Activated naive CD4-positive, alpha-beta T cell treated with Interleukin-2 at 50 U/mL for 16 hours (primary cell): ENCODE measurements at places on chromosomes 2 and 18.
A peak's percentile ranks its signal among the peaks of the same experiment; 100 is the strongest.

GRCh38 chr2:234374150-234374508 lies 122.8 kb downstream of the ARL4C start:
- no peak for DNase-seq

GRCh38 chr18:54606835-54607212 lies 15.8 kb downstream of the DYNAP start:
- DNase-seq: no peak

GRCh38 chr2:20052861-20053281 lies 1.4 kb upstream of the LAPTM4A start:
- DNase-seq: no peak

- DNase-seq: peak; percentile 10
These were observed 163.6 kb upstream of the ZNF516 start for GRCh38 chr18:76658627-76659026.

DNA sequence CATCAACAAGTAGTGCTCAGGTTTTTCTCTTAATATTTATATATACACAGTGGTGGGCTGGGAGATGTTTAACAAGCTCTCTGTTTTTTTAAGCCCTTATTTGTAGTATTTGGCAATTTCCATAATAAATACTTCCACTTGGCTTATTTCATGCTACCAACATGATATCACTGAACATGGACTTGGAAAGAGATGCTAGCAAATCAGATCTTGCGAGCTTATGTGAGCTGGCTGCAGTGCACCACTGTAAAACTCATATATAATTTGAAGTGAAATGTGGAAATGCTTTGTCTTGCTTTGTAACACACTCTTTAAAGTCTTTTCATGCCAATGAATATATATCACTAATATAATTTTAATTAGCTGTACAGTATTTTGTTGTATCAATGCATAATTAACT lies 155.7 kb downstream of the ALK start:
- no peak for DNase-seq

- DNase-seq: no peak
These were observed 55.4 kb upstream of the UPP2 start for GRCh38 chr2:158046121-158046880.

DNA sequence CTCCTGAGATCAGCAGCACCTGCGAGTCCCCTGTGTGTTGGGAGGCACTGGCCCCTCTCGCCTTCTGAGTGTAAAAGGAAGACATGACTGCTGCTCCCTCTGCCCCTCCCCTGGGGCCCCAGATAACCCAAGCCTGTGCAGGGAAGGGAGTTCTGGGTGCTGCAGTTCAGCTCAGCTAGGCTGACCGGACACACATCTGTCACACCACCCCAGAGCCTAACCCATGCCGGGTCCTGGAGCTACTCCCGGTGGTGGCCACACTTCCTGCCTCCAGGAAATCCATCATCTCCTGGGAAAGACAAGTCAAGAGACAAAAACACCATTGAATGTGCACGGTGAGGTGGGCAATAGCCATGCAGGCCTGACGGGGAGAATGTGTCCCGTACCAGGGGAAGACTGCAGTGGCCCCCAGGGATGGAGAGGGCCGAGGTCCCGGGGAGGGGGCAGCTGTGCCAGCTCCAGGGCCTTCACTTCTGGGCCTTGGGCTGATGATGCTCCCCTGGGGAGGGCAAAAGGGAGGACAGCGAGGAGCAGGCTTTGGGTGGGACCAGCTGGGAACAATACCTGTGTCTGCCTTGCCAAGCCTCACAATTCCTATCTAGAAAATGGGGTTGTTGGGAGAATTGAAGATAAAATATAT lies 210.6 kb downstream of the TFCP2L1 start:
- DNase-seq: no peak

DNA sequence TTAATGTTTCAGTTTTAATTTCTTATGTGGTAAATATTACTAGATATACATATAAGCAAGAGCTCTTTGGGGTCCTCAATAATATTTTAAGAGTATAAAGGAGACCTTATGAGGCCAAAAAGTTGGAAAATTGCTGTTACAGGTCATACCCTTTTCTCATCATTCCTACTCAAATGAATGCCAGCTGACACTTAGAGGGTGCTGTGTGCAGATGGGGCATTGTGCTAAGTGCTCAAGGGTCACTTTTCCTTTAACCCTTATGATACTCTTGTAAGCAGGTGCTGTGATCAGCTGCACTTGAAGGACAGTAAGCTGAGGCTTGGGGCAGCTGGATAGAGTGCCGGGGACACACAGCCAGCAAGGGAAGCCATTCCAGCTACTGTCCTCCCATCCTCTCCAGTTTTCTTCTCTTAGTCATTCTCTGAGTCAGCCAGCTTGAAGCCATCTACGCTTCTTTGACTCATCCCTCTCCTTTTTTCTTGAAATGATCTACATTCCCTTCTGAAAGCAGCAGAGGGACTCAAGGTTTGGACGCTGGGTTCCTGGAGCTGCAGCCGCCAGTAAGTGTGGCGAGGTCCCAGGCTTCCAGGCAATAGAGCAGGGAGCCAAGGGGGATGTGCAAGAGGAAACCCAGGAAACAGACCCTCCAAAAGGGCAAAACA lies 42.0 kb upstream of the CREB1 start:
- no peak for DNase-seq

GRCh38 chr2:230124235-230124634 lies 55.5 kb upstream of the SLC16A14 start:
- no peak for DNase-seq

DNA sequence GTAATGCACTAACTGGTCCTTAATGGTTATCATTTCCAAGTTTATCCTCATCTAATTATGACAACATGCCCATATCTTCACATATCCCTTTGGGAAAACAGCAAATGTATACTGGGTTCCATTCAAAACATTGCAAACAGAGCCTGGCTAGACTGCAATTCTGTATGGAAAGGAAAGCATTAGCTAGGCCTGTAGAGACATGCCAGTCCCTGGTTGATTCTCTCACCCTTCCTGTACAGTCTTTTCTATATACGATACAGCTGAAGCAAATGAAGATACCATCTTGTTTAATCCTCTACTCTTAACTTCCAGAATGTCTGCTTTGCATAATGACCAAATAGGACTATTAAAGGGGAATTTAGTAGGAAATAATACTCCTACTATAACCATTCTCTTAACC lies 294.4 kb upstream of the MC4R start:
- DNase-seq: no peak

DNA sequence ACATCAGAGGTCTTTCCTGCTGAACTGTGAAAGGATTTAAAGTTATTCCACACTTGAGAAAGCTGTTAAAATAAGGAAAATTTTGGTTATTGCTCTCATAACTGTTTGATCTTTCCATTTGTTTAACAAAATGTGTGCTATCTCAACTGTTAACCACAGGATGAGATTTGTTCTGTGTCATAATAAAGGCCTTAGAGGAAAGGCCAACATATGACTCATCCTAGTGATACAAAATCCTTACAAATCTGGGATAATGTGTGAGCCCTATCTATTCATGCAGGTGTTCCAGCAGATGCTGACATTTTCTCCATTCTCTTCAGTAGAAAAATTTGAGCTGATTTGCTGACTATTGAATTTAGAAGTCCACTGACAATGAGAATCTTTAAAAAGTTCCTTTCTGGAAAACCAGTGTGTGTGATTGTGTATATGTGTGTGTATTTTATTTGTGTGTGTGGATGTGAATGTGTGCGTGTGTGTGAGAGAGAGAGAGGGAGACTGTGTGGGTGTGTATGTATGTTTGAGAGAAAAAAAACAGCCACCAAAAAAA lies 1111.9 kb upstream of the GYPC start:
- no peak for DNase-seq

- DNase-seq: no peak
These were observed 149.4 kb upstream of the SLC1A4 start for GRCh38 chr2:64839844-64840243.

- DNase-seq: no peak
These were observed 6.5 kb upstream of the YWHAQ start for GRCh38 chr2:9637330-9637729.

DNA sequence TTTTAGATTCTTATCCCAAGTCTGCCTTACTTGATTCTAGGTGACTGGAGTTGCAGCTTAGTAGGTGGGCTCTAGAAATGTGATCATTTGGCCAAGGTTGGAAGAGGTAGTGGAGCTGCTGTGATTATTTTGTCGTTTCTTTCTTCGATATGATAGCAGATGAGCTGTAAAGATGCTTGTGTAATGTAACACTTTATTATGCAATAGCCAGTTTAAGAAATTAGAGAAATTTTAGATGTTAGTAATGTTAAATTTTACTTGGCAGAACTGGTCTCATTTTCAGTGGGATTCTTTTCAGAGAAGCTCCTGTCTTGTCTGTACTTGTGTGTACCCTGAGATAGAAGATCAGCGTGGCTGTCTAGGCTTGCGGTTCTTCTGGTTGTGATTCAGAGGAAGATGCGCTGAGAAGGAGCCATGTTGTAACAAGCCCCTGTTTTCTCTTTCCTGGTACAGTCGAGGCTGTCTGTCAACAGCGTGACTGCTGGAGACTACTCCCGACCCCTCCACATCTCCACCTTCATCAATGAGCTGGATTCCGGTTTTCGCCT lies 9.3 kb downstream of the TSN start:
- no peak for DNase-seq

- DNase-seq: no peak
These were observed 9.5 kb upstream of the SMAD7 start for GRCh38 chr18:48959921-48960920.

- no peak for DNase-seq
These were observed 261.5 kb upstream of the CDH2 start for GRCh38 chr18:28438381-28438780.

DNA sequence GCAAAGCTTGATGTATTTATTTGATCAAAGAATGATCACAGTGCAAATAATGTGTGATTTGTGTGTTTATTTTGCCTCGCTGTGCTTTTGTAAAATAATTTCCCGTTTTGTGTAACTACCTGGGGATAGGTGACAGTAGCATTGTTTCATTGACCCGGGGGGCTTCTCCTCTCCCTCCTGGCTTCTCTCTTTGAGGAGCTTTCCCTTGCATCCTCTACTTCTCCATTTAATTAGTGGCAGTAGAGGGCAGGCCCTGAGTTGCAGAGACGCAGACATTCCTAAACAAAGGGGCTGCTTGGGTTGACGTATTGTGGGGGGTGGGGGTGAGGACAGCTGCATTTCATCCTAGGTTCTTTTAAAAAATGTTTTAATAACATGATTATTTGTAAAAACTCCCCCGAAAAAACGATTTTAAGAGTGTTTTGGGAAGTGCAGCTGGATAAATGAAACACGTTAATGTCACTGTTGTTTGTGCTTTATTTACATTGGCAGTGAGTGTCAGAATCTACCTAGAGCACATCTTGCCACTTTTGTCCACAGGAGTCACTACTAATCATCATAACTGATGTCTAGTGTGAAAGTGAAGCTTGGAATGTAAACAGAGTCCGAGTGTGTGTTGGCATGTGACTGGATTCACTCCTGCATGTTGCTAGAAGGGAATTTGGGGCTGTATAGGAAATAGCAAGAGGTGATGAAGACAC lies 2.2 kb downstream of the NEDD4L start:
- no peak for DNase-seq

- no peak for DNase-seq
These were observed 35.7 kb downstream of the AMER3 start for GRCh38 chr2:130790804-130791616.

DNA sequence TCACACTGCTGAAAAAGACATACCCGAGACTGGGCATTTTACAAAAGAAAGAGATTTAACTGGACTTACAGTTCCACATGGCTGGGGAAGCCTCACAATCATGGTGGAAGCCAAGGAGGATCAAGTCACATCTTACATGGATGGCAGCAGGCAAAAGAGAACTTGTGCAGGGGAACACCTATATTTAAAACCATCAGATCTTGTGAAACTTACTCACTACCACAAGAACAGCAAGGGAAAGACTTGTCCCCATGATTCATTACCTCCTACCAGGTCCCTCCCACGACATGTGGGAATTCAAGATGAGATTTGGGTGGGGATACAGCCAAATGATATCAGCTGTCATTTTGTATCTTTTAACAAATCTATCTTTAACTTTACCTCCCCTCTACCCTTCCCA lies 251.1 kb upstream of the RASGRP3 start:
- no peak for DNase-seq

GRCh38 chr18:63229971-63230370 lies 89.6 kb downstream of the BCL2 start:
- DNase-seq: no peak

DNA sequence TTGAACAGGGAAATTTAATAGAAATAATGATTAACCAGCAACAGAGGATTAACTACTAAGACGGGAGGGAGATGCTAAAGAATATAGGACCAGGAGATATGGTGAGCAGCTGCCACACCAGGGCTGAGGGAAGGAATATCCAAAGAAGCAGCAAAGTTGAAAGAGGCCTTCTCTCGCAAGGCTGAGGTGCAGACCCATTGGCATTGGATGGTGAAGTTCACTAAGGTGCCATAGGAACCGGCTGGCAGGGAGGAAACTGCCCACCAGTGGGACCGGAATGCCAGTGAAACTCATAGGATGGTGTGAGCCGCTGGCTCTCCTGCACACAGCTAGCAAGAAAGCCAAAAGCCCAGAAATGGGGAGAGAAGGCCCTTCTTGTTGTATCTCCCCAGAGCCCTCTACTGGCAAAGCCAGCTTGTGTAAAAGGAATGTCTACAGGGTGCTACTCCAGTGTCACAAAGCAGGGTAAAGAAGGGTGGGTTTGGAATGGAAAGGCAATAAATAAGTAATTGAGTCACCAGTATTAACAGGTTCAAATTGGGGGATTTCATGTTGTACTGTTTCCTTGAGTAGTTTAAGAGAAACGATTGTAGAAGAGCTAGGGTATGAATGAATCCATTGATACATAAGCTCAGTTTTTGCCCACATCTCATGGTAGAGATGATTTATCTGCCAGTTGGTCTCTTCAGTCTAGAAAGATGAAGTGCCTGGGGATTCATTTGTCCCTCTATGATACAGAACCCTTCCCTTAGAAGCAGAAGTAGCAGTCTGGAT lies 36.0 kb downstream of the FARP2 start:
- no peak for DNase-seq

DNA sequence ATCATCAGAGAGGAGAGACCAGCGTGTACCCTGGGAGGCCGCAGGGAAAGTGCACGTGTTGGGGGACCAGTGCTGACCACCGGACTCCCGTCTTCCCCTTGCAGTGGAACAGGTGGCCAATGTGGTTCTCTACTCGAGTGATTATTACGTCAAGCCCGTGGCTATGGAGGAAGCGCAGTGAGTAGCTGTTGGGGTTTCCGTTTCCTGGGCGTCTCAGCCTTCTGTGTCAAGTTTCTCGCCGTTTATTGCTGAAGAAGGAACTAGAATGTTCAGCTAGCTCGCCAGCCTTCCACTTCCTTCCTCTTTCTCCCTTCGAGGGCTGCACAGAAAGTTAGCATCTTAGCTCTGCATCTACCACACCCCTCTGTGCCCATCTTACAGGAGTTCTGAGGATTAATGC lies 22.8 kb upstream of the DGKD start:
- DNase-seq: peak; percentile 71
